ENCODE measurements at places on chromosomes 2 and 18.

- no peak for DNase-seq
Measured at GRCh38 chr2:110843496-110843895, 111.1 kb downstream of the ACOXL start.

GRCh38 chr18:23391156-23391555 lies 61.9 kb upstream of the RIOK3 start:
- no peak for DNase-seq

DNA sequence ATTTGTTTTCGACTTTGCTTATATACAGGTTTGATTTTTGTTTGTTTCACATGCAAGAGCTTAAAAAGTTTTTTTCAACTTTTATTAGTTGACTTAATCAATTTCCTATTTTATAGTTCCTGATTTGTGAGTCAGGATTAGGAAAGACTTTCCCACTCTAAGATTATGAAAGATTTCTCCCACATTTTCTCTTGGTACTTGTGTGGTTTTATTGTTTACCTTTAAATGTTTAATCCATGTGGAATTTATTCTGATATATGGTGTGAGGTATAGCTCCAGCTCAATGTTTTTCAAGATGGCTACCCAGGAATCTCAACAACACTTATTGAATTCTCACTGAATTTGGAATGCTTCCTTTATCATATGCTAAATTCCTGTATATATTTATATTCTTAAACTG lies 117.8 kb upstream of the LGALSL start:
- no peak for DNase-seq

GRCh38 chr2:42117923-42118753 lies 51.0 kb upstream of the EML4 start:
- DNase-seq, result no peak

DNA sequence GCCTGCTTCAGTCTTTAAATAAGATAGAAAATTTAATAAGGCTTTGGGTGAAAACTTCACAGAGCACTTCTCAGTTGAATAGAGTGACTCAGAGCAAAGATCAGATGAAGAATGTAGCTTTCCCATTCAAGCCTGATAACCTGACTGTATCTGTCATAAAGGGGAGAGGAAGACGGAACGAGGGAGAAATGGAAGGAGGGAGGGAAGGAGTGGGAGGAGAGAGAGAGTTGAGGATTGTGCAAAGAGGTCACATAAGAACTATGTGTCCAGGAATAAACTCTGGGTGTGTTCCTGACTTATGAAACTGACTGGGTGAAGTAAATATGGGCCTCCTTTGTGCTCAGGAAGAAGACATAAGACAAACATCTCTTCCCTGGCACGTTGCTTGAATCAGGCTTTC lies 385.5 kb downstream of the LPIN1 start:
- DNase-seq, result no peak

All from left hindlimb (tissue), 1 donor.